Spinal cord (tissue), 10 donors: ENCODE measurements at places on chromosomes 1 and 21. TPM values are rescaled to one million over a fixed set of nuclear protein-coding genes. Genes with fewer than 3 reads are reported as not detected.

DNA sequence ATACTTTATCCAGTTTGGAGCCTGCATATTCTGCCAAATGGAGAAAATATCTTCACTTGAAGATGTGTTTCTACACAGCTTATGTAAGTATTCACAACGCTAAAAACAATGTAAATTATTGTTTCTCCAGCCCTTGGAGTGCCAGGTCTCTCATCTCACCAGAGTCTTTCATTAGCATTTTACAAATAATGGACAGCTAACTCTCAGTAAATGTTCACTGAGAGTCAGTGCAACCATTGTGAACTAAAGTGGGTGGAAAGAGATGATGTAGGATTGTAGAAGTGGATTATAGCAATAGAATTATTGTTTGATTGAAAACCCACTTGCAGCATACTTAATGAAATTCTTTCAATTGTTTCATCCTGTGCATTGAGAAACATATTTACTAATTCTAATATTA lies 8.3 kb upstream of the FAM177B start:
- no peak for DNase-seq
- no peak overlapping the region for H3K27ac ChIP-seq
- no peaks in the 10 kb centered on the region for H3K4me1 ChIP-seq
- H3K4me3 ChIP-seq, result no peak overlapping the region
- no peaks in the 10 kb centered on the region for H3K27me3 ChIP-seq

DNA sequence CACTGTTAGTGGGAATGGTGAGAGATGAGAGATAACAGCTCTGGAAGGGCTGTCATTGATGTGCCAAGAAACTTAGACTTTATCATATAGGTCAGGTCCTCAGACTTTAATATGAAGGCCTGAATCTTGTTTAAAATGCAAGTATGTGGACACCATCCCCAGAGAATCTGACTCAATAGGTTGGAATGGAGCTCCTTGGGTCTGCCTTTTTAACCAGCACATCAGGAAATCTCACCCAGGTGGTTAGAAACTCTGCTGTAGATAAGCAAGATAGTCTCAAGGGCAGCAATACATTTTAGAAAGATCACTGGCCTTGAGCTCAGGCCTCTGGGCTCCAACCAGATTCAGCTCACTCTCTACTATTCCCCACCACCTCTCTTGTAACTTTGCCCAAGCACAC lies 180.4 kb downstream of the SLC44A5 start:
- H3K4me3 ChIP-seq, result no peak overlapping the region
- no peak overlapping the region for H3K27ac ChIP-seq
- no peaks in the 10 kb centered on the region for H3K27me3 ChIP-seq
- H3K36me3 ChIP-seq, result no peaks in the 10 kb centered on the region
- no peaks in the 10 kb centered on the region for H3K4me1 ChIP-seq
- no peak for DNase-seq

- no peaks in the 10 kb centered on the region for H3K27me3 ChIP-seq
- no peaks in the 10 kb centered on the region for H3K36me3 ChIP-seq
- no peak for DNase-seq
Measured at GRCh38 chr1:206900149-206900548, 2.9 kb downstream of the IL24 start.

- no peak overlapping the region for H3K4me3 ChIP-seq
- peaks cover 29% of the 10 kb centered on the region for H3K27me3 ChIP-seq
- H3K27ac ChIP-seq, result no peak overlapping the region
Measured at GRCh38 chr1:1236176-1236763, 4.2 kb downstream of the B3GALT6 start.

DNA sequence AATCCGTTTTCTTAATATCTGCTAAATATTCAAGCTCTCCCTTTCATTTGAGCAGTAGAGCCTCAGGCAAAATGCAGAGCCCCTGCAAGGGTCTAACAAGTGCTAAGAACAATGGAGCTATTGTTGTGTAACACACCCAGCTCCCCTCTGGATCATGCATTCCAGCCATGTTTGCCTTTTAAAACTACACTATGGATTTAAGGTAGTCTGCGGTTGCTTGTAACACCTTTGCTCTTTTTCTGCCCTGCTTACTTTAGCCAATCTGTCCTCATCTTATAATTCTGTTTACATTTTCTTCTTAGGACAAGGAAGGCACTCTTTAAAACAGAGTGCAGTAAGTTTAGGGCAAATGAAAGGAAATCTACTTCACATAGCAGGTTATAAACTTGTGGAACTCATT lies 60.0 kb upstream of the C1orf105 start:
- H3K4me3 ChIP-seq, result no peak overlapping the region
- H3K27ac ChIP-seq, result peak overlapping the region; percentile 91
- H3K27me3 ChIP-seq, result no peaks in the 10 kb centered on the region
- H3K36me3 ChIP-seq, result no peaks in the 10 kb centered on the region
- H3K4me1 ChIP-seq, result peaks cover 8% of the 10 kb centered on the region

DNA sequence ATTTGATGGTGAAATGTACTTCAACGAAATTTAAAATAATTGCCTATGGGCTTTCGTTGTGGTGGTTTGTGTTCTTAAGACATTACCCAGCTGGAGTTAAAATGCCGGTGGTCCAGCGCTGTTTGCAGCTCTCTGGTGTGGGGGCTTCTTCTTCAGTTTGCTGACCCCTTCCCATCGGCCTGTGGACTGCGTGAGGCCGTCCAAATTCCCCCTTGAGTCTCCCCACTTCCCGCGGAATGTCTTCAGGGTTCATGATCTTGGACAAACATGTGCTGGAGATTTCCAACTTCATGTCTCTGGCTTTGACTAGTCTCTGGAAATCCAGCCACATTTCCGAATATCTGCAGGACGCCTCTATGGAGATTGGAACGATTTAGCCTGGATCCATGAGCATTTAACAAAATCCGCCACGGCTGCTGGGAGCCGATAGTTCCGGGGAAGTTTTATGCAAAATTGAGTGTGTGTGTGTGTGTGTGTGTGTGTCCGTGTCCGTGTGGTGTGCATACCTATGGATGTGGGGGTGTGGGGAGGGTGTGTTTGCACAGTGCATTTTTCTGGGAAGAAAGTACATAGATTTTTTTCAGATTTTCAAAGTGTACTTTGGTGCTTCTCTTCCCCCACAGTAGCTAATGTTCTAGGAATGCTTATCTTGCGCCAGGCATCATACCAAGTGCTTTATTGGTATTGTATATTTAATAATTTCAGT lies 117.2 kb downstream of the PCP4 start:
- no peaks in the 10 kb centered on the region for H3K36me3 ChIP-seq
- H3K4me1 ChIP-seq, result no peaks in the 10 kb centered on the region
- DNase-seq, result no peak
- no peak overlapping the region for H3K4me3 ChIP-seq
- no peaks in the 10 kb centered on the region for H3K27me3 ChIP-seq
- no peak overlapping the region for H3K27ac ChIP-seq

DNA sequence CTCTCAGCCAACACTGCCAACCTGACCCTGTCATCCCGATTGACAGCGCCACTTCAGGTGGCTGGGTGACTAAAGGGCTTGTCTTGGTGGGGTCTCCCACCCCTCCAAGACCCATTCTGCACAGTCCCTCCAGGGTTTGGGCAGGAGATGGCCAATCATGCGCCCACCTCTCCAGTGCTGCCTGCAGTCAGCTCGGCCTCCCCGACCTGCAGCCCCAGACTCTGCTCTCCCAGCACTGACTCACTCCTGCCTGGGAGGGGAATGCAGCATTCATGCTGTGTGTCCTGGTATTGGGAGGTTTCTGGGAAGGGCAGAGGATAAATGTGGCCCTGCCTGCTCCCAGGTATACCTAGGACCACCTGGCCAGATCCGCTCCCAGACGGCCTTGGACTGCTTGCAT lies 9.7 kb downstream of the TMEM81 start:
- DNase-seq, result no peak
- peaks cover 33% of the 10 kb centered on the region for H3K36me3 ChIP-seq
- peaks cover 8% of the 10 kb centered on the region for H3K4me1 ChIP-seq
- no peak overlapping the region for H3K27ac ChIP-seq

GRCh38 chr1:201900476-201900875 lies 11.8 kb downstream of the SHISA4 start:
- no peak for DNase-seq
- no peak overlapping the region for H3K4me3 ChIP-seq
- peaks cover 3% of the 10 kb centered on the region for H3K36me3 ChIP-seq
- H3K27ac ChIP-seq, result no peak overlapping the region
- peaks cover 22% of the 10 kb centered on the region for H3K4me1 ChIP-seq
- H3K27me3 ChIP-seq, result no peaks in the 10 kb centered on the region

GRCh38 chr1:41582851-41583657 lies 98.6 kb upstream of the EDN2 start:
- H3K4me3 ChIP-seq, result no peak overlapping the region
- H3K27ac ChIP-seq, result no peak overlapping the region

DNA sequence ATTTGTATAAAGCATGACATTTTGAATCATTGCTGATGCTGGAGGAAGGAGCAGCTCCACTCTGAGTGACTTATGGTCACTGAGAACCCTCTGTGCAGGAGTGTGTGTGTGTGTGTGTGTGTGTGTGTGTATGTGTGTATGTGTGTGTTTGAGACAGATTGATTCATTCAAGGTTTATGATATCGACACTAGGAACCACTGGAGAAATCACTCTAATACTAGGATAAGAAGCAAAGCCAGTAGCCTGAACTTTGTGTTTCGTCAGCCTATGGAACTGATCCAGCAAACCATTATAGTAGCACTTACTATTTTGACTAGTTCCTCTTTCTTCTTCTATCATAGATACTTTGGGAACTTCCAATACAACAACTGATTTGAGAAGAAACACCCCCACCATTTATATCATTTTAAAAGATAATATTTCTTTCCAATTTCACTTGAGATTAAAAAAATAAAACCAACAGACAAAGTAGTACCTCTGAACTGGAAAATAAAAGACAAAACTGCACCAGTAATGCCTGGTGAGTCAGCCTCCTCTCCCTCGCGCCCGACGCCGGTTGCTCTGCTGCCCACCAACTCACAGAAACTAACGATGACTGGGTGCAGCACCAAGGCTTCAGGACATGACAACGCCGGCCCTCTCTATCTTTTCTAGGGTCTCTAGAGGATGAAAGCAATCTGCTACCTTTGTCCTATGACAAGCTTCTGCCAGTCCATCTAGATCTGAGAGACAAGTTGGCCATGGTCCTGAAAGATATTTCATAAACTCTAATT lies 20.9 kb downstream of the SLAMF1 start:
- H3K4me1 ChIP-seq, result no peaks in the 10 kb centered on the region
- H3K36me3 ChIP-seq, result no peaks in the 10 kb centered on the region
- H3K27ac ChIP-seq, result no peak overlapping the region
- DNase-seq, result no peak

- DNase-seq, result no peak
- no peaks in the 10 kb centered on the region for H3K4me1 ChIP-seq
- no peaks in the 10 kb centered on the region for H3K36me3 ChIP-seq
- H3K4me3 ChIP-seq, result no peak overlapping the region
- no peaks in the 10 kb centered on the region for H3K27me3 ChIP-seq
Measured at GRCh38 chr1:167137332-167137781, 43.5 kb downstream of the STYXL2 start.

- no peak overlapping the region for H3K4me3 ChIP-seq
- H3K36me3 ChIP-seq, result no peaks in the 10 kb centered on the region
- H3K27ac ChIP-seq, result no peak overlapping the region
- H3K4me1 ChIP-seq, result no peaks in the 10 kb centered on the region
Measured at GRCh38 chr1:64363111-64363510, 106.8 kb upstream of the CACHD1 start.

- no peak overlapping the region for H3K4me3 ChIP-seq
- DNase-seq, result no peak
- H3K27me3 ChIP-seq, result no peaks in the 10 kb centered on the region
Measured at GRCh38 chr1:197141575-197141974, 4.9 kb downstream of the ASPM start.

DNA sequence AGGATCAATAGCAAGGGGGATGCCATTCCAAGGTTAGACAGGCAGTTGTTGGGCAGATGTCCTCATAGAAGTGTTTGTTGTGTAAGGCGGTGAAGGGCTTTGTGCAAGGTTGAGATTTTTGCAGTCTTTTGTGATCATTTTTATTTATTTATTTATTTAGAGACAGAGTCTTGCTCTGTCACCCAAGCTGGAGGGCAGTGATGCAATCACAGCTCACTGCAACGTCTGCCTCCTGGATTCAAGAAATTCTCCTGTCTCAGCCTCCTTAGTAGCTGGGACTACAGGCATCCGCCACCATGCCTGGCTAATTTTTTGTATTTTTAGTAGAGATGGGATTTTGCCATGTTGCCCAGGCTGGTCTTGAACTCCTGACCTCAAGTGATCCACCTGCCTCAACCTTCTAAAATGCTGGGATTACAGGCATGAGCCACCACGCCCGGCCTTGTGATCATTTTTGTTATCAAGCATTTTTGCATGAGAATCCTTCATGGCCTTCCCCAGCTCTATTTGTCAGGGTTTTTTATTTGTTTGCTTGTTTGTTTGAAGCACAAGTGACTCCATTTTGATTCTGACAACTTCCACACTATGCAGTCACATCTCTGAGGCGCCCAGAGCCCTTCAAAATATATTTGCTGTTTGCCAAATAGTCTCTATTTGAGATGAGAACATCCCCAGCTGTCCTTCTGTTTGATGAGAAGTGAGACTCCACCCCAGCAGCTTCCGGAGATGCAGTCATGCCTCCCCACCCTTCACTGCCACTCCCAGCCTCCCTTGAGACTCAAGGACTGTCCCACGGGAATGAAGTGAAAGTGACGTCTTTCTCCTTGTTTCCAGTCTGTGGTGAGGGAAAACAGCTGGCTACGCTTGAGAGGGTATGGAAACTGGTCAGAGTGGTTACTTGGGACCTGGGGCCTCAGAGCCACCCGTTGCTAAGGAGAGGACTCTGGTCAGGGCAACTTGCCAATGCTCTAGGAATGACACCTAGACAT lies 38.0 kb downstream of the TMEM50B start:
- H3K27ac ChIP-seq, result no peak overlapping the region
- H3K36me3 ChIP-seq, result peaks cover 26% of the 10 kb centered on the region
- peaks cover 4% of the 10 kb centered on the region for H3K4me1 ChIP-seq

RERE gene
- total RNA-seq, result 434 TPM

AMY1C gene
- not detected for total RNA-seq

AKIRIN1 gene
- total RNA-seq, result 48.5 TPM

UHMK1 gene
- total RNA-seq, result 105 TPM

KIAA1614 gene
- 2.0 TPM for total RNA-seq

PALMD gene
- total RNA-seq, result 42.5 TPM
